Ovary (tissue), 10 donors: ENCODE measurements at places on chromosomes 13 and 19.

DNA sequence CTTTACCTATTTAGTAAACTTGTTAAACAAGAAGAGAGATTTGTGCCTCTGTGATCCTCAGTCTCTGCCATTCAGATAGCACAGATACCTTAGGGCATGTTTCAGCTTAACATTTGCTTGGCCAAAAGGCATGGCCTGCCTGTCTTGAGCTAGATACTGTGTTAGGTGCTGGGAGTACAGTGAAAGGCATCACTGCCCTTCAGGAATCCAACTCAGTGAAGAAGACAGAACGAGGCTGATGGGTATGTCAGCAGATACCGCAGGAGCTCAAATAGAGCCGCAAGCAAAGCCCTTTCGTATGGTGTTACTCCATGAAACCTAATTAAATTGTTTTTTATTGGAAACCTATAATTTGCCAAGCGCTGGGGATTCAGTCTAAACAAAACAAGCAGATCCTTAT lies 12.9 kb downstream of the ZNF507 start:
- no peak for DNase-seq

DNA sequence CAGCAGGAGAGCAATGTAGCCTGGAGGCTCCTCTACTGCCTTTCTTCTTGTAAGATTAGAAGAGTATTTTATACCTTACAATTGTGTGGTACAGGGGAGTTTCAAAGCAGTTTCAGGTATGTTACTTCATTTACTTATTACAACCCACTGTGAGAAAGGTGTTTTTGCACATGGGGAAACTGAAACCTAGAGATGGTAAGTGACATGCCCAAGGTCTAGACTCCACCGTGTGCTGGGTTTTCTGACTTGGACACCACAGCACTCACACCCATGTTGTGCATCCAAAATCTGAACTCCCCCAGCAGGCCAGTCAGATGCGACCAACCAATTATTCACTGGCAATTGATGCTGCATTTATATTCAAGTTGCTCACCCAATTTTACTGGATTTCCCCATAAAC lies 22.8 kb downstream of the ERICH6B start:
- DNase-seq = no peak

- peak; percentile 23 for DNase-seq
Measured at GRCh38 chr13:42011601-42012350, 36.7 kb upstream of the DGKH start.

GRCh38 chr13:74710006-74710405 lies 575.8 kb upstream of the KLF12 start:
- no peak for DNase-seq

DNA sequence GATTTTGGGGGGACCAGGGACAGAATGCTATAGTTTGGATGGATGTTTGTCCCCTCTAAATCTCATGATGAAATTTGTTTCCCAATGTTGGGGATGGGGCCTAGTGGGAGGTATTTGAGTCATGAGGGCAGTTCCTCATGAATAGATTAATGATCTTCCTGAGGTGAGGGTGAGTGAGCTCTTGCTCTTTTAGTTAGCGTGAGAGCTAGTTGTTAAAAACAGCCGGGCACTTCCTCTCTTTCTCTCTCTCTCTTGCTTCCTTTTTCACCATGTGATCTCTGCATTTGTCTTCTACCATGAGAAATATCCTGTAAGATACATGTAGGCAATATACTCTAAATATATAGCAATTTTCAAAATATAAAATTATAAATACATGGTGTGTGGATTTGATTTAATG lies 290.8 kb upstream of the PCDH9 start:
- no peak for DNase-seq

GRCh38 chr13:23147827-23148226 lies 33.0 kb upstream of the SGCG start:
- no peak for DNase-seq

DNA sequence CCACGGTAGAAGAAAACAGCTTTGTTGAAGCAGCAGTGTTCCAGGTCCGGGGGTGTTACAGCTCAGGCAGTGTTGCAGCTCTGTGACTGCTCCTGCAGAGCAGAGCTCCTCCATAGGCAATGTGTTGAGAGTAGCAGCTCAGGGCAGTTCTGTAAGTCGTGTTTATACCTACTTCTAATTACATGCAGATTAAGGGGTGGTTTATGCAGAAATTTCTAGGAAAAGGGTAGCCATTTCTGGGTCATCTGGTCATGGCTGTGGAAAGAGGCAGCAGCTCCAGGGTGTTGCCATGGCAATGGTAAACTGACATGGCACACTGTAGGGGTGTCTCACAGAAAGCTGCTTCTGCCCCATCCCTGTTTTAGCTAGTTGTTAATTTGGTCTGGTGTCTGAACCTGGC lies 316.4 kb downstream of the GPC5 start:
- DNase-seq = no peak

DNA sequence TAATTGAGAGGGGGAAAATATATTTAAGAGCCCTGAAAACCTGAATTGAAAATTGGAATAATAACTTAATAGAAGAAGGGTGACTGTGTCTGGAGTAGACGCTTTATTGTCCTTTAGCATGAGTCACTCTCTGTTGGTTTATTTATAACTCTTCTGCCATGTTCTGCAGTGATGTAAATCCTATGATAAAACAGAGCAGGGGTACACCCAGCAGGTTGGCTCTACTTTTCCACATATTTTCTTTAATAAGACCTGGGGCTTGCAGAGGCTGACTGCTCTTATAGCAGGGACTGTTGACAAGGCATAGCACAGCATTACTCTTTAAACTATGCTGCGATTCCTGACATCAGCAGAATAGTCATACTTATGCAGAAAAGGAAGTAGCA lies 389.9 kb upstream of the PCDH9 start:
- DNase-seq = no peak

DNA sequence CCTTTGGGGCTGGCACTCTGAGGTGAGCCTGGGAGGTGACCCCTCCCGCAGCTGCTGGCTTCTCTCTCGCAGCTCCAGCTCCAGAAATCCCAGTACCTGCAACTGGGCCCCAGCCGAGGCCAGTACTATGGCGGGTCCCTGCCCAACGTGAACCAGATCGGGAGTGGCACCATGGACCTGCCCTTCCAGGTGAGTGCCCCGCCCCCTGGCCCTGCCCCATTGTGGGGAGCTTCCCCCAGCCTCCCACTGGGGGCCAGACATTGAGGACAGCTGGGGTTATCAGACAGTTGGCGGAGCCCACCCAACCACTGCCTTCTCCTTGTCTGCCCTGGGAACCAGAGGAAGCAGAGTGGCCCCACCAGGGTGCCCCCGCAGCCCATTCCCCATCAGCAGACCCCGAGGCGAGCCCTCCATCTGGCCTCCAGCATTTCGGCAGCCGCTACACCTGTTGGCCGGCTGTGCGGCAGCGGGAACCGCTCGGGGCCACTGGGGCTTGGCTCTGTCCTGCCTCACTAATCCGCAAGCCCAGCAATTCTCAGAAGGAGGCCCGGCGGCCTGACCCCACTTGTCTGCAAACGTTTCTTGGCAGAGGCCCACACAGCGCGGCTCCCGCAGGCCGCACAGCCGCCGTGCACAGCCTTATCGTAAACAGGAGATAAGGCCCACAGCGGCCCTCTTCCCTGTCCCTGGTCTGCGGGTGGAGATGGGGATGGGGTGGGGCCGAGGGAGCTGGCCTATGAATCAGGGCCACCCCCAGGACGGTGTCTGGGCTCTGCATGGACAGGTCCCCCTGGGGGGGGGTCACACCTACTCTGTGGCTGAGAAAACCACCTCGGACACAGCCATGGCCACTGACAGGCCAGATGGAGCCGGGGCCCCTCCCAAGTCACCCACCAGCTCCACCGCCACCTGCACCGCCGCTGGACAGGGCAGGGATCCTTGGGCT lies 48.0 kb downstream of the COMP start:
- DNase-seq = peak; percentile 88

DNA sequence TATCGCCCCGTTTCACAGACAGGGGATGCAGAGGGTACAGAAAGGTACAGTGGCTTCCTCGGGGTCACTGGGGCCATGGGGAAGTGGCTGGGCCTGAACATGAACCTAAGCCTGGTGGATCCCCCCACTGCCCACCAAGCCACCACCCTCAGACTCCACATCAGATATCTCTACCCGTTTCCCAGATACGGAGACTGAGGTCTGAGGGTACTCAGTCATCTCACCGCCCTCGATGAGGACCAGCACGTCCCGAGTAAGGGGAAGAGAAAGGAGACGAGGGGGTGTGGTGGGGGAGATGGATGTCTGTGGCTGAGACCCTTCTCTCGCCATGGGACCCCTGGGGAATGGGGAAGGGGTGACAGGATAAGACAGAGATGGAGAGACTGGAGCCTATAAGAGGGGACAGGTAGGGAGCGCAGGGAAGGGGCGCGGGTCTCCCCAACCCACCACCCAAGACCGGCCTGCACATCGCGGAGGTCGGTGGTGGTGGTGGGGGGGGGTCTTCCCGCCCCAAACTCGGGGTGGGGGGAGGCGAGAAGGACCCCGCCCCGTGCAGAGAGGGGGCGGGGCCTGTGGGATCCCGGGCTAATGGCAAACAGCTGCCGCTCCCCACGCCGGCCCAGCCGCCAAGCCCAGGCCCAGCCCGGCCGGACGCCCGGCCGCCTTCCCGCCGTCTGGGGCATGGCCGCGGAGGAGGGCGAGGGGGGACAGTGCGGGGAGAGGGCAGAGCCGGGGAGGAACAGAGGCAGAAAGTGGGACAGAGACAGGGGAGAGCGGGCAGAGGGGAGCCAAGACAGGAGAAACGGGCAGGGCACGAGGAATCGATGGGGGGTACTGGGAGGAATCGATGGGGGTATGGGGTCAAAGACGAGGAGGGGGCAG lies 698 bp downstream of the KANK2 start:
- peak; percentile 82 for DNase-seq
